ENCODE measurements at places on chromosomes 6 and 20.

DNA sequence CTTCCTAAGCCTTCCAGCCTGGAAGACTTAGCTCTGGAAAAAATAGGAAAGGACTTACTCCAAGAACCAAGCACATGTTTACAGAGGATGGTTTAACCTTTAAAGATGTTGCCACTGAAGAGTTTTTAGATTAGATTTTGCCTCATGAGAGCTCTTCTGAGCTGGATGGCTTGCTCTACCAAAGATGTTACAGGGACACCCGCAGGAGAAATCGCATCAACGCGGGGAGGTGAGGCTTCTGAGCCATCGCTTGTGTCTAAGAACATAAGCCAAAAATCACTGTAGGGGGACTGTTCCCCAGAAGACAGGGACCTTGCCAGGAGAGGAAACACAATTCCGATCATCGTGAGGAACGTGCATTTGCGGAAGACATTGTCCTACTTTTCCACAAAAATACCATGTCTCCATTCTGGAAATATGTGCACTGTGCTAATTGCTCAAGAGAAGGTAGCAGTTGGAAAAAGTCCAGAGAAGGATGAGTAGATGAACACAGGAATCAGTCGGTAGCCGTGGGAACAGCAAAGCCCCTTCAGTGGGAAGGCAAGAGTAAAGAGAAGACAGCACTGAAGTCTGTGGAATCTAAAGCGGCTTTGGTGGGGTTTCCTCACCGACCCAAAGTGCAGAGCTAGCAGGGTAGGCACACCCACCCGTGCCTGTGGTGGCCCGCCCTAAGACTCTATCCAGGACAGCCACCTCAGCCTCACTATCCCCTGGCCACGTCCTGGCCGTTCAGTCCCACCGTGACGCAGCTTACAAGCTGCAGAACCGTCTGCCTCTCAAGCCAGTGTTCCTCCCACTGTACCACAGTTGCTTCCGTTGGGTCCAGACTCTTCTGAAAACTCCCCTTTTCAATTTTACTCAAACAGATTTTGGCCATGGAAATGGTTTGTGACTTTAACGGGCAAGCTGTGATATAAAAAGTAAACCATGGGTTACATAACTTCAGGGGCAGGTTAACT is 334.8 kb downstream of the NRN1 start:
- DNase-seq = no peak

DNA sequence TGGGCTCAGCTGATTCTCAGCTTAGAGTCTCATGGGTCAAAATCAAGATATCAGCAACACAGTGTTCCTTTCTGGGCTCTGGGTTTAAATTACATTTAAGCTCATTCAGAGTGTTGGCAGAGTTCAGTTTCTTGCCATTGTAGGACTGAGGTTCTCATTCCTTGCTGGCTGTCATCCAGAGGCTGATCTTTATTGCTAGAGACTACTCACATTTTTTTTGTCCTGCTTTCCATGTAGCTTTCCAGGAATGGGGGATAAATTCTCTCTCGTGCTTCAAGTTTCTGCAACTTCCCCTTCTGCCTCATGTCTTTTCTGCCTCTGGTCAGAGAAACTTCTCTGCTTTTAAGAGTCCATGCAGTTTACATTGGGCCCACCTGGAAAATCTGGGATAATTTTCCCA is 86.9 kb downstream of the RFX6 start:
- DNase-seq = no peak

GRCh38 chr20:16846006-16846405 is 97.8 kb downstream of the OTOR start:
- DNase-seq = no peak

DNA sequence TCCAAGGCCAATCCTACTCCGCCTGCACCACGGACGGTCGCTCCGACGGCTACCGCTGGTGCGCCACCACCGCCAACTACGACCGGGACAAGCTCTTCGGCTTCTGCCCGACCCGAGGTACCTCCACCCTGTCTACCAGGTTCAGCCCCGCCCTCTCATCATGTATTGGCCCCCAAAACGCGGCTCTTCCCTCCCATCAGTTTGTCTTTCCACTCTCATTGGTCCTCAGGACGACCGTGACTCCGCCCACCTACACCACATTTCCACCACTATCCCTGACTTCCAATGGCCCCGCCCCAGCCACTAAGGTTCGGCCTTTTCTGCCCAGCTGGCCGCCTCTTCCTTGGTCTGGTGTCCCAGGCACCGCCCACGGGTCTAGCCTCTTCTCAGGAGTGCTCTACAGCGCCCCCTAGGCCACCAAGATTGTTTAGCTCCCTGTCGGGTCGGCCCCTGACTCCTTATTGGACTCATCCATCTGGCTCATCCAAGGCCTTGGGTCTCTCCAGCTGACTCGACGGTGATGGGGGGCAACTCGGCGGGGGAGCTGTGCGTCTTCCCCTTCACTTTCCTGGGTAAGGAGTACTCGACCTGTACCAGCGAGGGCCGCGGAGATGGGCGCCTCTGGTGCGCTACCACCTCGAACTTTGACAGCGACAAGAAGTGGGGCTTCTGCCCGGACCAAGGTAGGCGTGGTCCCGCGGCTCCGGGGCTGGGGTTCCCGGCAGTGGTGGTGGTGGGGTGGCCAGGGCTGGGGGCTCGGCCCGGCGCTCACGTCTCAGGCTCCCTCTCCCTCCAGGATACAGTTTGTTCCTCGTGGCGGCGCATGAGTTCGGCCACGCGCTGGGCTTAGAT is 3.1 kb downstream of the MMP9 start:
- no peak for DNase-seq

GRCh38 chr6:47247227-47247797 is 62.4 kb downstream of the TNFRSF21 start:
- no peak for DNase-seq

DNA sequence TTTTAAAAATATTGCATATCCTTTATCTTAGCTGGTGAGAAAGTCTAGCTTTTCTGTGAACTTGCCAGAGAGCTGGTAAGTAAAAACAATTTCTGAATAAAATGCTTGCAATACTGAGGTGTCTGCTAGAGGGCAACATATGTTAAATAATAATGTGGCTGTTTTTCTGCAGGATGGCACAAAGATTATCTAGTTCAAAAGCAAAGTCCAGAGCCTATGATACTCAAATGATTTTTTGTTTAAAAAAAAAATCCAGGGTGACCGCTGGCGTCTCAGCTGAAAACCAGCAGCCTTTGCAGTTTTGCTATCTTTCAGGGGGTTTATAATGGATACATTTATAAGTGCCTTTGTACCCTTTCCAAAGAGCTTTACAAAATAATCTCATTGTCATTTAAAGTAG is 194.9 kb downstream of the PHACTR1 start:
- DNase-seq = no peak

DNA sequence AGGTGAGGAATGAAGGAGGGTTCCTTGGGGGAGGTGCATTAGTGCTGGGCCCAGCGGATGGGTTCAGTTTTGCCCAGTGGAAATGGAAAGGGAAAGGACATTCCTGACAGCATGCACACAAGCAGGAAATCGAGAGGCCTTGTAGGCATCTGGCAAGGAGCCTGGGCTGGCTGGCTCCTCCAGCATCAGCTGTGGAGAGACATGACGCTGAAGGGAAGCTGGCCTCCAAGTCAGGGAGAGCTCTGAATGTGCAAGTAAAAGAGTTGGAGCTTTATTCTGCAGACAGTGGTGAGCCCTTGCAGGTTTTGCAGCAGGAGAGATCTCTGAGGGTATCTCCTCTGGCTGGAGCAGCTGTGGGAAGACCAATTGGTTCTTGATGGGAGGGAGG is 154.3 kb downstream of the MRPL14 start:
- DNase-seq = no peak

- no peak for DNase-seq
Measured at GRCh38 chr6:23654745-23655144, 471.3 kb upstream of the NRSN1 start.

GRCh38 chr6:22656706-22657351 is 87.5 kb downstream of the HDGFL1 start:
- no peak for DNase-seq

- DNase-seq = no peak
Measured at GRCh38 chr6:83114164-83114563, 46.7 kb downstream of the DOP1A start.

- no peak for DNase-seq
Measured at GRCh38 chr6:38164131-38164481, 344.6 kb downstream of the ZFAND3 start.

DNA sequence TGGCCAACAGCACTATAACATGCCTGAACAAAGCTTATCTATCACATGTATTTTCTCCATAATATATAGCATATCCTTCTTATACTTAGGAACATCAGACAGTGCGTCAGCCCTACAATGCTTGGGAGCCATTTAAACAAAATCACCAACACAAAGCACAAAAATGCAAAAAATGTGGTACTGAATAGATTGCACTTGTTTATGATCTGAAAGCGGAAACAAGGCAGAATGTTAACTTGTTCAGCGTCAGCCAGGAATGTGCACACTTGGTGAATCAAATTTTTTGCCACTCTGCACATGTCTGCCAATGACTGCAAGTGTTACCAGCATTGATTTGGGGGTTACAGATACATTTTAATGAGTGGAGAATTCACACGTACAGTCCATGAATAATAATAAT is 14.8 kb downstream of the SLC35A1 start:
- no peak for DNase-seq

- no peak for DNase-seq
Measured at GRCh38 chr6:167769408-167770190, 57.1 kb upstream of the AFDN start.

DNA sequence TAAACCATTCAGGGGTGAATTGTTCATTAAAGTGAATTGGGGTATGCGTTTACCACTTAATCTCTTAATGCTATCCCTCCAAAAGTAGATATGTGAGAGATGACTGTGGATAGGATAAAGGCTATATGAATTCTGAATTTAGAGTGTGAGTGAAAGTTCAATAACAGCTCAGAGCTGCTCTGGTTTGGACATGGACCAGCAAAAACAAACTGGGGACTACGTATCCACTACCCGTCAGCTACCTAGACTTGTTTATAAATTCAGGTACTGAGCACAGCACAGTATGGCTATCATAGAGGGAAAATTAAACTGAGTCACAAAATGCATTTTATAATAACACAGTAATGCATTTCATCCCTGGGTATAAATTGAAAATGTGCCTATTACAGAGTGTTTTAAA is 44.4 kb downstream of the HDDC2 start:
- no peak for DNase-seq

DNA sequence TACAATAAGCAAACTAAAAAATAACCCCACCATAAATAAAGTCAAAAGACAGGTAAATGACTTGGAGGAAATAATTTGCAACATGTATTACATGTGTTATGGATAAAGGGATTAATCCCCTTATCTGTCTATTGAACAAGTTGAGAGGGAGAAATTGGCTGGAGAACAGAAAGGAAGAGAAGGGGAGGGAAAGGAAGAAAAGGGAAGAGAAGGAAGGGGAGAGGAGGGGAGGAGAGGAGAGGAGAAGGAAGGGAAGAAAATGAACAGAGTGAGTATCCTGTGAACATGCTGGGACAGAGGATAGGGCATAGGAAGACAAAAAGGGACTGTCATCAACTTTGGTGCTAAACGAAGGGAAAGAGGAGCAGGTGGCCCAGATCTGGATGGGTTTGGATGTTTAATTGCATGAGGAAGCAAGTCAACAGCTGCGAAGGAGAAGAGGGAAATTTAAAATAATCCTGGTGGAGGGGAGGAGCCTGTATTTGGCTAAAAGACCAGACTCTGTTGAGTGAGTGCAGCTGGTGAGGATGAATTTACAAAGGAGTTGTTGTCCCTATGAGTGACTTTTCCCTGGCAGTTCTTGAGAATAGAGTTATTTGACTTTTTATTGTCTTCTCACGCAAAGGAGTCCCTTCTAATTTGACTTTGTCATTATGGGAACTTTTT is 14.2 kb upstream of the SHLD1 start:
- DNase-seq = no peak

DNA sequence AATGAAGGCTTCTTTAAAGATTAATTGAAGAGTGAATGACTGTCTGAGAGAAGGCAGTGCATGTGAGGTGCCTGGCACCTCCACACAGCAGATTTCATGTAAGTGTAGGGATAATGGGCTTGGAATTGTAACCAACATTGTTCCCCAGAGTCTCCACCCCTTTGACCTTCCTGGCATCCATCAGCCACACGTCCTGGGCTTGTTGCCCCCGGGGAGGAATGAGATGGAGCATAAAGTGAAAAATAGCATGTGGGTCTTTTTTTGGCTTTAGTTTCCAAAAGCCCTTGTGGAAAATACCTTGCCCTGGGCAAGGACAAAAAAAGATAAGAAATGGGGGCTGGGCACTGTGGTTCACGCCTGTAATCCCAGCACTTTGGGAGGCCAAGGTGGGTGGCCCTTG is 242.2 kb upstream of the ECI2 start:
- no peak for DNase-seq

- no peak for DNase-seq
Measured at GRCh38 chr20:61662226-61662967, 403.3 kb downstream of the TAF4 start.

DNA sequence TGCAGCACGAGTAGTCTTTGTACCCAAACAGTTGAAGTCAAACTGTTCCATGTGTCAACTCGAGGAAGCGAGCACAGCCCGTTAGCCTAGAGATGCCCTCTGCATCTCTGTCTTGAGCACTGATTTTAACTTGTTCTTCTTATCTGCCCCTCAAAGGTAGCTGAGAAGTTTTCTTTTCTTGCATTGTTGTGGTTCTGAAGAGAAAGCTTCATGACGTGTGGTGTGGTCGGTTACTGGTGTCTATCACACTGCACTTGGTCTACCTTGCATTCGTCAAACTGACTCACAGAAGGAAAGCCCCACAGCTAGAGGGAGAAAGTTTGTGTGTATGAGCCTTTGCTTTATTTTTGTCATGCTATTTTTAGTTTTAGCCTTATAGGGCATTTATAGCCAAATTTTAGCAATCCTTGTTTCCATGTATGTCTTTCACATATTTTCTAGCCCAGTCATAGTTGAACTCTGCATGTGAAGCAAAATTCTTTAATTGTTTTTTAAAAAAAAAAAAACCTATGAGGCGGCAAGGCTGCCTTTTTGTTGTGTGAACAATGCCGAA is 115.1 kb downstream of the JAG1 start:
- DNase-seq = no peak

- DNase-seq = no peak
Measured at GRCh38 chr6:32621372-32621771, 15.8 kb upstream of the HLA-DQA1 start.

GRCh38 chr6:6742535-6742934 is 154.0 kb downstream of the LY86 start:
- DNase-seq = no peak

DNA sequence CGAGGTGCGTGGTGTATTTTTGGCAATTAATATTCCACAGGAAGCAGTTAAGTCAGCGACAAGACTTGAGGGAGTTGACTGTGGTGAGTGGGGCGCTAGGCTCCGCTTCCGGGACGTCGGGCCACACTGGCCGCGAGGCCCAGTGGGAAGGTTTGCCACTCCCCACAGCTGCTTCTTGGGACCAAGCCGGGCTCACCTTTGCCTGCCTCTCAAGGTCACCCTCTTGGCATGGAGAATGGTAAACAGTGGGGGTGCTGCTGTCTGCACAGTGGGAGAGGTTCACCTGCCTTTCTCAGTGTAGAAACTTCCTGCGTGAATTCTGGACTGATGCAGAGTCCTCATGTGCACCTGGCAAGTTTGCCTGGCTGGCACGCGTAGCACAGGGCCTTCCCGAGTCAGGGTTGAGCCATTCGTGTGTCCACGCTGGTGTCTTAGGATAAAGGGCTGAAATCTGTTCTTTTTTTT is 6.4 kb downstream of the OSBPL2 start:
- no peak for DNase-seq
